ENCODE measurements at places on chromosomes 1 and 21.

GRCh38 chr1:229035748-229036082 is 235.2 kb upstream of the RAB4A start:
- DNase-seq, result no peak

DNA sequence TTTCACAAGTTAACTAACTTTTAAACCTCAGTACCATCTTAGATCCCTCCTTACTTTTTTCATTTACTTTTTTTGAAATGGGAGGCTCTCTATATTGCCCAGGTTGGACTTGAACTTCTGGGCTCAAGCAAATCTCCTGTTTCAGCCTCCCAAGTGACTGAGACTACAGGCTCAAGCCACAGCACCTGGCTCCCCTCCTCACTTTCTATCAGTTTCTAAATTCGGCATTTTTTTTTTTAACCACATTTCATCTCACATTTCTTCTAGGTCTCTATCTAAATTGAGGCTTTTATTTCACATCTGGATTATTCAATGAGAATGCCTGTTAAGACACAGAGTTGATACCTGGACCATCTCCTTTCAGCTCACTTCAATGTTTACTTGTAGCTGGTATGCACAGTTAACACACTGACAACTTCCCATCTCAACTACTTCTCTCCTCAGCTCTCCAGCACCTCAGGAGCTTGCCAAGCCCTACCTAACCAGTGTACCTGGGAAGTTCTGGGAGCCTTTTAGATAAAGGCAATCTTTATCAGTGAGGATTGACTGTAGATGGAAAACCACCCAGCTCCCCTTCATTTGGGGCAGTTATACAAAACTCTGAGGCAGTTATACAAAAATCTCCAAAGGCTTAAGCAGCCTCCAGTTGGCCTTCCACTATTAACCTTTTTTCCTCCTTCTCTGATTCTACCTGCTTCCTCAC is 3.4 kb downstream of the USP33 start:
- no peak for DNase-seq

DNA sequence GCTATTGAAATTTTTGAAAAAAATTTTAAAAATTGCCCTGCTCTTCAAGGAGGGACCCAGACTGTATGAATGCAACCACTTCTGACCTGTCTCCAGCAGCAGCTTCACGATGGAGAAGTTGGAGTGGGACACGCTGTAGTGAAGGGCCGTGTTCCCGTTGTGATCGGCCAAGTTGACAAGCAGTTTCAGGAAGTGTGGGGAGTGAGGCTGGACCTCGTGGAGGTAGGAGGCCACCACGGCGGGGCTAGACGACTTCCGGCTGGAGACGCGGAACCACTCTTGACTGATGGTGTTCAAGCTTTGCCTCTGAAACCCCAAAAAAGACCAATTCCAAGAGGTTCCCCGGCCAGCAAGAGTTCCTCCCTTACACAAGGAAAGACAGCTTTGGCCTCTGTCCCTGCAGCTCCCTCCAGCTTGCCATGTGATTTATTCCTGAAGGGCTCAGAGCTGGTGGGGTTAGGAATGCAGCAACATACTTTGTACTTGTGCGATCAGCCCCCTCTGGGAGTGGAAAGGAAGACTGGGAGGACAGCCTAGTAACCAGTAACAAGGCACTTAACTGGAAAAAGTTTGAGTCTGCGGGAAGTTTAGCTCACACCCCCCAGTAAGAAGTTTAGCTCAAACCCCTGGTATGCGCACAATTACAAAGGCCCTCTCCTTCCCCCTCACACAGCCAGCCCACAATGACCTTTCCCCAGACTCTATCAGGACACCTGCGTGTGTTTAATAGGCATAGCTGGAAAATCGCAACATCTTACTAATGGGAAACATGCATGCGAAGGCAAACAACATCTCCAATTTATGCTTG is 56.0 kb downstream of the KANK4 start:
- DNase-seq, result no peak

DNA sequence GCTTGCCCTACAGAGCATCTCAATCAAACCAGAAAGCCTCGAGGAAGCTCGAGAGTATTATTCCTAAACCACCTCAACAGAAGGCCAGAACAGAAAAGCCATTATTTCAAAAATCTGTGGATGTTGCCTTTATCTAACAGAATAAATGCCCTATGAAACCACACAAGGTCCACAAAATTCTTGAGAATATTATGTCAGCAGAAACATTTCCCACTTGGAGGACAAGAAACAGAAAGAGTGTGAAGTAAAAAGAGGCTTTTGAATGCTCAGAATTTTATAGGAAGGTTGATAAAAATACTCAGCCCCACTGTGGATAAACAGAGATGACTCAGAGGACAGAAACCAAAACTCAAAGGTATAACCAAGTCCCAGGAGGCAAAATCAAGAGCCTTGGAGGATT is 146.4 kb upstream of the LRRC7 start:
- no peak for DNase-seq

DNA sequence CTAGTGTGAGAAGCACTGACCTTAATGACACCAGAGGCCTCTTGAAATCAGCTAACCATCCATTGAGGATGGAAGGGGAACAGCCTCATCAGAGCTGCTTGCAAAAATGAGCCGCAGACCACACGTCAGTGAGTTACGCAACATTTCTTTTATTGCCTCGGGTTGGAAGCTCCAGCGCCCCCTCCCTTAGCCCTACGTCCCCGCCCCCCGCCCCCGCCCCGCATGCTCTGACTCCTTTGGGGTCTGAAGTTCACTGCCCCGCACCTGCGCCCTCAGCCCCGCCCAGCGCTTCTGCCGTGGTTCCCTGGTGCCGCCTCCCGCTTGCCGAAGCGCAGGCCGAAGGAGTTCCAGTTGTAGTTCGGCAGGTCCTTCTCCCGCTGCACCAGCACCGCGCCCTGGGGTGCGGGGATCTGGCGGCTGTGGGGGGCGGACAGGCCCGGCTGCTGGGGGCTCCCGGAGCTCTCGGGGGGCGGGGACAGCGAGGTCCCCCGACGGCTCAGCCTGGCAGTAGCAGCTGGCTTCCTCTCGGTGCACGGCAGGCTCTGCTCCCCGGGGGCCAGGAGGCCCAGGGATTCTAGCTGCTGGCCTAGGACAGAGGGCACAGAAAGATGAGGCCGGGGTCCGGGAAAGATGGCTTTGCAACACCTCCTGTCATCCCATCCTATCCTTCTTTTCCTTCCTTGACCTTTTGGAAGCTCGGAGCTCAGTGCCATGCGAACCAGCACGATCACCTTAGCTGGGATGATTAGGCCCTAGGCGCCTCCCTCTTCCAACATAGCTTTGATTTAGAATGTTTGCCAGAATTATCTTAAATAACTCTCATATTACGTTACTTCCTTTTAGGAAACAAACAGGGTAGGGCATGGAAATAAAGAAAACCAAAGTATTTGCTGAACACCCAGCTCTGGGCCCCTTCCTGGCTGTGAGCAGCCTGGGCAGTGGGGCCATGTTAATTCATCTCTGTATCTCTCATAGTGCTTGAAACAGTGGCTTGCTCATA is 5.8 kb downstream of the KISS1 start:
- no peak for DNase-seq

DNA sequence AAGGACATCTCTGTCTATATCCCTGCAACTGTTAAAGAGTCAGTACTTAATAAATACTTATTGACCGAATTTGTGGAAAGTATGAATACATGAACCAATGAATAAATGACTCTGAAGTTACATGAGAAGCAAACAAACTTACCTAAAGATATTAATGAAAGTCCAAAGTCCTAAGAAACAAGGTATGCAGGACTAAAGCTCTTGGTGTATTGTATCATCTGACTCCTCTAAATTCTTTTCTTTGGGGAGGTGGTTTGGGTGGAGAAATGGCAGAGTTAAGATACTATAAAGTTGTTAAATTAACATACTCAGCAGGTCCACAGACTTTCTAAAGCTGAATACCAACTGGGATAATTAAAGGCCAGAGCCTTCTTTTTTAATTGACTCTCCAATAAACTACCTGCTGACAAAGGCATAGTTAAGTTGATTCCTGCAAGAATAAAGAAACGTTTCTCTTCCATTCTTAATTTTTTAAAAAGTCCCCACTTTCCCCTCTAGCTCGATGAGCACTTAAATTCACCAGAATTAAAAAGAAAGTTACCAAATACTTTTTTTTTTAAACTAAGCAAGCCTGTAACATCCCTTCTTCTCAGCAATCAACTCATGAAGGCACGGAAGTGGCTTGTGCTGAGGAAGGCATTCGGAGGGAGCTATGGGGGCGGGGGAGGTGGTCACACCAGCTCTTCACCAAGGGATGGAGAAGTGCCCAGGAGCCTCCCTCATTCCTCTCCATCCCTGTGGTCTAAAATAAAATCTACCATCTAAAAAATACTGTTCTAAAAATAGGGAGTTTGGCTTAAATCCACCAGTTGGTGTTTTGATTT is 61.1 kb downstream of the GADD45A start:
- no peak for DNase-seq

- no peak for DNase-seq
Measured at GRCh38 chr1:92817137-92817697, 14.6 kb upstream of the RPL5 start.

GRCh38 chr1:62263814-62264353 is 55.4 kb downstream of the KANK4 start:
- DNase-seq, result no peak

- no peak for DNase-seq
Measured at GRCh38 chr1:55081188-55081904, 42.0 kb downstream of the PCSK9 start.

- no peak for DNase-seq
Measured at GRCh38 chr1:12200208-12200607, 29.6 kb upstream of the VPS13D start.

Measured in CD4-positive, alpha-beta T cell treated with Interleukin-1 beta for 1 hour (primary cell).